ENCODE measurements at places on chromosomes 1 and 21.

DNA sequence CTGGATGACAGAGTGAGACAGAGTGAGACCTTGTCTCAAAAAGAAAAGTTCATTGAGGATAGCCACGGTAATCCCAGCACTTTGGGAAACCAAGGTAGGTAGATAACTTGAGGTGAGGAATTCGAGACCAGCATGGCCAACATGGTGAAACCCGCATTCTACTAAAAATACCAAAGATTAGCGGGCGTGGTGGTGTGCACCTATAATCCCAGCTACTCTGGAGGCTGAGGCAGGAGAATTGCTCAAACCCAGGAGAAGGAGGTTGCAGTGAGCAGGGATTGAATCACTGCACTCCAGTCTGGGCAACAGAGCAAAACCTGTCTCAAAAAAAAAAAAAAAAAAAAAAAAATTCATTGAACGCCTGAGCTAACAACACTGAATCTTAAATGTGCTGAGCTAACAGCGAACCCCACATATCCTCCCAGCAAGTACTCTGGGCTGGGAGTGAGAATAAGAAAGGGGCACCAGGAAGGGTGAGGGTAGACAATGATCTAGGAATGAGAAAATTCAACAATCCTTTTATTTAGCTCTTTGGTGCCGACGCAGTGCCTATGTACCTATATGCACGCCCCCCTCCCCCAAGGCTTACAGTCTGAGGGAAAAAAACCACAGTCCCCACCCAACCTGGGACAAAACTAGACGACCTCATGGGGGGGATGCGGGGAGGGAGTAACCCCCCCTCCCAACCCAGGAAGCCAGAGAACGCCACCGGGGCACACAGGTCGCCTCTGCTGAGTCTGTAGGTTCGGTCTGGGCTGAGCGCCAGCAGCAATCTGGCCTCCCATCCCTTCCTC is 1.4 kb upstream of the CACNA1S start:
- no peak overlapping the region for H3K27ac ChIP-seq
- H3K4me3 ChIP-seq: peak overlapping the region; percentile 51
- H3K27me3 ChIP-seq: peaks cover 5% of the 10 kb centered on the region
- no peak for DNase-seq
- H3K4me1 ChIP-seq: peaks cover 19% of the 10 kb centered on the region

DNA sequence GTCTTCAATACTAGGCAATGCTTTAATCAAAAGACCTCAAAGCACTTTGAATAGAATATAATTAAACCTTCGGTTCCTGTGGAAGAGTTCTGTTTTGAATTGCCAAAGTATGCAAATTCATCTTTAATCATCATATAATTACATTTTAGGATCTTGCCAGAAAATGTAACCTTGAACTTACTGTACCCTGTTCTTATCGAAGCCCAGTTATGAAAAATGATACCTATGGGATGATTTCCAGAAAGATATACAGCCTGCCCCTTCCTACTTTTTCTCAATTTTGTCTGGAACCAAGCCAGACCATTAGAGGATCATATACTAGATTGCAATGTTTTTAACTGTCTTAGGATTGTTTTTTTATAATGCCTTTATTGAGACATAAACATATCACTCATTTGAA is 34.0 kb upstream of the ZNF281 start:
- H3K27ac ChIP-seq: no peak overlapping the region
- H3K4me1 ChIP-seq: peaks cover 9% of the 10 kb centered on the region
- no peaks in the 10 kb centered on the region for H3K36me3 ChIP-seq
- H3K4me3 ChIP-seq: no peak overlapping the region
- H3K27me3 ChIP-seq: no peaks in the 10 kb centered on the region

- no peak overlapping the region for H3K27ac ChIP-seq
- peaks cover 11% of the 10 kb centered on the region for H3K27me3 ChIP-seq
- H3K4me1 ChIP-seq: peaks cover 3% of the 10 kb centered on the region
- DNase-seq: no peak
- no peak overlapping the region for H3K4me3 ChIP-seq
These were observed 6.4 kb upstream of the SYT2 start for GRCh38 chr1:202716654-202717053.

DNA sequence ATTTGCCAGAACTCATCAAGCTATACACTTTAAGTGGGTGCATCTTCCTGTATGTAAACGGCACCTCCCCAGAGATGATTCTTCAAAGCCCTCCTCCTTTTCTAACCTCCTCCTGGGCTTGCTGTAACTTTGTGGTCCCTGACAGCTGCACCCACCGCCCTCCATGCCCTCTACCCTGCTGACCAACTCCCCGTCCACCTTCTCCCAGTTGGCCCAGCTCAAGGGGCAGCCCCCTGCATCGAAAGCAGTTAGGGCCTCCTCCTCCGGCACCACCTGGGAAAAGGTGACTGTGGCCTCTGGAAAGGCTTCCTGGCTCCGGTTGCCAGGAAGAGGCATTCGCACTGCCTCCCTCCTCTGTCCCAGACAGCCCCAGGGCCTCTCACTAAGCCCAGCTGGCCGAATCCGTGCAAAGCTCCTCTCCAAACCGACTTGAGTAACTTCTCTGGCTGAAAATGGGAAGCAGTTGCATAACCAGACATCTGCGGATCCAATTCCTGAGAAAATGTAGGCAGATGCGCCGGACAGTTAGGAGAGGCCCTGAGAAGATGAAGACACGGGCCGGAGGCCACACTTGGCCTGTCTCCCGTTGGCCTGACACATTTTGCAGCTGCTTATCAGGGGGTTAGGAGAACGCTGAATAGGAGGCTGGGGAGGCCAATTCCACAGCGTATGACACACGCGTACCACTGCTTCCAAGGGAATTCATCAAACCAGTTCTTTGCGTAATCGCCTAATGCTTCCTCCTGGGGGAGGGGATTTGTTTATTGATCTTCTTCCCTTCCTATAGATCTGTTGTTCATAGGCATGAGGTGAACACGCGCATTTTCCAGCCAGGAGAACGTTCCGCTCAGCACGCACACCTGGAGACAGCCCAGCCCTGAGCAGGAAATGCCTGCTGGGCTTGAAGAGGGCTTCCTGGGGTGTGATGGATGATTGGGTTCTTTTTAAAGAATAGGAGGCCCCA is 48.7 kb upstream of the COL6A2 start:
- DNase-seq: no peak
- no peaks in the 10 kb centered on the region for H3K4me1 ChIP-seq
- no peak overlapping the region for H3K4me3 ChIP-seq
- no peaks in the 10 kb centered on the region for H3K36me3 ChIP-seq

DNA sequence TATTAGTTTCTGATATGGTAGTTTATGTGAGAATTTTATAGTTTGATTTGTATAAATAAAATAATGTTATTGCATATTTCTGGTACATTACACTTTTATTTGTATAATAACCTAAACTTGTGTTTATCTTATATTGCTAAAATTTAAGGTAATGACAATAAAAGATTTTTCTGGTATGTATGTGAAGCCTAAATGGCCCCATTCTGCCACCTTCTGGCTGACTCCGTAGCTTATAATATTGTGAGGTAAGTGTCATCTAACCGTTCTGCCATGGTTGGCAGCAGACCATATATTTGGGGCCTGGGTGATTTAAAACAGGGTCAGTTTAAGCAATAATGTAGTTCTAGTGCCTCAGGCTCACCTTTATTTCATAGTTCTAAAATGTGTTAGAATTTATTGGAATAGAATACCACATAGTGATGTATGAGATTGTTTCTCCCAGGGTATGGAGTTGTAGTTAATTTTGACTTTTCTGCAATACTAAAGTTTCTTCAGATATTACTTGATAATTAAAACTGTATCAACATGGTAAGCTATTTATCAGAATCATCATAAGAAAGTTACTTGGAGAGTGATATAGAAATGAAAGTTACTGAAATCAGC is 21.2 kb upstream of the PRKACB start:
- H3K4me1 ChIP-seq: no peaks in the 10 kb centered on the region
- no peaks in the 10 kb centered on the region for H3K36me3 ChIP-seq
- DNase-seq: peak; percentile 4
- no peak overlapping the region for H3K27ac ChIP-seq

- peaks cover 21% of the 10 kb centered on the region for H3K4me1 ChIP-seq
- H3K4me3 ChIP-seq: peak within 1 kb of the TSS; percentile 82
- peak within 1 kb of the TSS; percentile 75 for H3K27ac ChIP-seq
- peak; percentile 76 for DNase-seq
These were observed at the start of gene ZNF593 for GRCh38 chr1:26169669-26170471. Gene ZNF593 (plus strand): TSS chr1:26169908. CDS start chr1:26169984, 76 bp downstream.

DNA sequence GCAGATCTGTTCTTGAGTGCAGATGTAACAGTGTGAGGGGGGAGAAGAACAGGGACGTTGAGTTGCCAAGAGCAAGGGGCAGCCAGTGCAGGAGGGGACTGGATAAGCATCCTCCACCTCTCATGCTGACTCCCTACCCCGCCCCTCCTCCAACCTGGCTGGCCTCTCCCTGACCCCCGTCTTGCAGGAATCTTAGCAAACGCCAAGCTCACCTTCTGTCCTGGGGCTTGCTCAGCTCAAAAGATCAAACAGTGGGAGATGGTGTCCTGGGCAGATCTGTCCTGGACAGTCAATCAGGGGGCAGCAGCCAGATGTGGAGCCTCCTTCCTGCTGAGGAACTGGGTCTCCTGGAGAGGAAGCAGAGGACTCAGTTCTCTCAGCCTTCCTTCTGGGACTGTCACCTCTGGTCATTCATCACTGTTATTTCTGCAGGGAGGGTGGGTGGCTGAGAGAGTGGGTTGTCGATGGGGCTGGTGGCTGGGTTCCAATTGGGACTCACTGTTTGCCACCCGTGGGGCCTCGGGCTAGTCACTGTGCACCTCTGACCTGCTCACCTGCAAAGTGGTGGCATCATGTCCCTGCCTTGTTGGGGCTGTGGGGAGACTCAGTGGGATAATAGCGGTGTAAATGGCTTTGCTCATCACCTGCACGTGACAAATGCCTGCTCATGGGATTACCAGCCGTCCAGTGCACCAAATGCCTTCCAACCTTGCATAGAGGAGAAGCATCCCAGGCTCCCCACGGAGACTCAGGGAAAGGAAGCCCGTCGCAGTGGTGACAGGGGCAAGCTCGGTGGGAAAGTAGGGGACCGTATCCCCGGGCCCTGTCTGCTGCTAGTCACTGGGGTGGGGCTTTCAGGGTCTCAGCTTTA is 154.4 kb downstream of the PTPRU start:
- DNase-seq: no peak
- H3K27ac ChIP-seq: no peak overlapping the region
- H3K36me3 ChIP-seq: no peaks in the 10 kb centered on the region

DNA sequence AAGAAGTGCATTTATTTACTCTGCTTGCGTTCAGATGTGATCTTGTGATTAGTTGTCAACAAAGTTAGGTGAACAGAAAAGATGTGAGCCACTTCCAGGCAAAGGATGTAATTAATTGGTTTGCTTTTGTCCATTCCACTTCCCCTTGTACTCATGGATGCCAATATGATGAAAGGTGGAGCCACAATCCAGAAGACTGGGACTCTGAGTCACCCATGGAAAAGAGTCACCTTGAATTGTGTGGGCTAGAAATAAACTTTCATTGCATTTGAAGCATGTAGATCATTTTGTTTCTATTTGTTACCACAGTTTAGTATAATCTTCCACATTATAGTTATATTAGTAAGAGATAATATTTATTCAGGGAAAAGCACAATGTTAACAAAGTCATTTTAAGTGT is 684.2 kb downstream of the LTN1 start:
- H3K4me1 ChIP-seq: no peaks in the 10 kb centered on the region
- H3K27me3 ChIP-seq: no peaks in the 10 kb centered on the region
- H3K4me3 ChIP-seq: no peak overlapping the region
- no peak for DNase-seq

GRCh38 chr1:235021815-235022214 is 106.8 kb downstream of the TOMM20 start:
- H3K4me1 ChIP-seq: no peaks in the 10 kb centered on the region
- no peaks in the 10 kb centered on the region for H3K36me3 ChIP-seq
- no peak overlapping the region for H3K4me3 ChIP-seq
- no peak for DNase-seq
- H3K27ac ChIP-seq: no peak overlapping the region

- H3K27ac ChIP-seq: no peak overlapping the region
- H3K36me3 ChIP-seq: peaks cover 21% of the 10 kb centered on the region
- H3K4me3 ChIP-seq: no peak overlapping the region
These were observed 40.4 kb upstream of the MPC2 start for GRCh38 chr1:167977245-167977644.

- H3K4me1 ChIP-seq: peaks cover 4% of the 10 kb centered on the region
- no peaks in the 10 kb centered on the region for H3K36me3 ChIP-seq
- no peak overlapping the region for H3K4me3 ChIP-seq
- peaks cover 9% of the 10 kb centered on the region for H3K27me3 ChIP-seq
- no peak overlapping the region for H3K27ac ChIP-seq
These were observed 6.4 kb upstream of the DUSP12 start for GRCh38 chr1:161743231-161743630.

- H3K4me1 ChIP-seq: peaks cover 8% of the 10 kb centered on the region
- H3K4me3 ChIP-seq: no peak overlapping the region
- DNase-seq: no peak
- H3K27me3 ChIP-seq: no peaks in the 10 kb centered on the region
- H3K27ac ChIP-seq: no peak overlapping the region
These were observed 62.5 kb upstream of the TARBP1 start for GRCh38 chr1:234541286-234541975.

DNA sequence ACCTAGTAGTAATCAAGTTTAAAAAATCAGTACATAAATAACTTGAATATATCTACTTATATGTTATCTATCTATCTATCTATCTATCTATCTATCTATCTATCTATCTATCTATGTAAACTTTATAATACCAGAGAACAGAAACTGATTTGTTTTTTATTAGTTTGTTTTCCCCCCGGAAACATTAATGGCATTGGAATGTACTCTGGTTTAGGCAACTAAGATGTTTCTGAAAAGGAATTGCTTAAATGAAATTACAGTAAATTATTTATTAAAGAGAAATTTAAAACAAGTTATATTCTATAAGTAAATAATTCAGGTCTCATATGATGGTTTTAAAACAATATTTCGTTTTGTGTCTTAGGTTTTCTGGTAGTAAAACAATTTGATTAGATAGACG is 681.0 kb upstream of the ADAMTS5 start:
- no peaks in the 10 kb centered on the region for H3K27me3 ChIP-seq
- no peak overlapping the region for H3K27ac ChIP-seq
- no peak overlapping the region for H3K4me3 ChIP-seq
- no peak for DNase-seq
- no peaks in the 10 kb centered on the region for H3K4me1 ChIP-seq

GRCh38 chr1:46583494-46583893 is 20.6 kb downstream of the MKNK1 start:
- peaks cover 11% of the 10 kb centered on the region for H3K4me1 ChIP-seq
- DNase-seq: no peak
- no peak overlapping the region for H3K27ac ChIP-seq
- no peaks in the 10 kb centered on the region for H3K27me3 ChIP-seq
- H3K36me3 ChIP-seq: peaks cover 56% of the 10 kb centered on the region

- DNase-seq: no peak
- no peak overlapping the region for H3K4me3 ChIP-seq
- H3K27ac ChIP-seq: no peak overlapping the region
These were observed 385.6 kb downstream of the HLX start for GRCh38 chr1:221264848-221265247.

GRCh38 chr1:225354906-225355305 is 72.9 kb downstream of the LBR start:
- no peaks in the 10 kb centered on the region for H3K36me3 ChIP-seq
- H3K4me1 ChIP-seq: no peaks in the 10 kb centered on the region
- H3K4me3 ChIP-seq: no peak overlapping the region
- no peak overlapping the region for H3K27ac ChIP-seq
- H3K27me3 ChIP-seq: peaks cover 20% of the 10 kb centered on the region

Data from CD4-positive, CD25-positive, alpha-beta regulatory T cell (primary cell).